Posterior vena cava (tissue), 2 donors: ENCODE measurements at places on chromosomes 2 and 18. TPM values are rescaled to one million over a fixed set of nuclear protein-coding genes. Genes with fewer than 3 reads are reported as not detected.

Gene IL36B
- total RNA-seq = not detected

Gene RNU2-63P
- total RNA-seq = 5.2 TPM

Gene TXNDC2
- 0.19 TPM for total RNA-seq

Gene TWIST2
- total RNA-seq = 18.6 TPM

Gene DNAJC5G
- 1.0 TPM for total RNA-seq

Gene RABL2A
- total RNA-seq = 15.3 TPM

Gene NCKAP5
- total RNA-seq = 2.1 TPM

Gene TIA1
- total RNA-seq = 77.3 TPM

Gene FNDC4
- total RNA-seq = 22.1 TPM

Gene ABCG5
- not detected for total RNA-seq

Gene LRRTM4
- total RNA-seq = 1.2 TPM

Gene ALK
- total RNA-seq = 0.37 TPM

Gene POTEC
- not detected for total RNA-seq

Gene FASTKD2
- total RNA-seq = 21.7 TPM

Gene REG3G
- not detected for total RNA-seq

Gene ANO7
- 0.95 TPM for total RNA-seq

Gene CAD
- total RNA-seq = 27.4 TPM

Gene DCDC2C
- not detected for total RNA-seq

Gene CHRND
- not detected for total RNA-seq

Gene HTR2B
- 4.9 TPM for total RNA-seq
